Cerebellar cortex (tissue), 1 donor: ENCODE measurements at places on chromosomes 16 and 17.
A peak's percentile ranks its signal among the peaks of the same experiment; 100 is the strongest.

DNA sequence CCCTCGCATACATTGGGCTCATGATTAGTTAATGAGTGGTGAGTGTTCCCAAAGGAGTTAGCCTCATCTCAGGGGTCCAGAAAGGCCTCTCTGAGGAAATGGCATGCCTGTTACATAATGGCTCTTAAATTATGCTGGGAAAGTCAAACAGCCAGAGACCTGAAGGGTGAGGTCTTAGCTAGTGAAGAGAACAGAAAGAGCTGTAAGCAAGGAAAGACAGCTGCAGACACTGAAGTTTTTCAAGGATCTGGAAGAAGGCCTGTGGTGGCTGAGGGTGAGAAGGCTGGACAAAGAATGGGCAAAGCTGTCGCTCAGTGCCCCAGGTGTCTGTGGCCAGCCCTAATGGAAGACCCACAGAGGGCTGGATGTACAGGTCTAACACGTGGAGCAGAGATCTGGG is 10.4 kb downstream of the SP2 start:
- no peak for DNase-seq

- DNase-seq, result no peak
Measured at GRCh38 chr17:75542728-75543336, 17.3 kb downstream of the LLGL2 start.

GRCh38 chr17:39485555-39485954 is 24.3 kb downstream of the CDK12 start:
- DNase-seq, result no peak

GRCh38 chr17:40022961-40023541 is 7.8 kb downstream of the CSF3 start:
- DNase-seq, result no peak

DNA sequence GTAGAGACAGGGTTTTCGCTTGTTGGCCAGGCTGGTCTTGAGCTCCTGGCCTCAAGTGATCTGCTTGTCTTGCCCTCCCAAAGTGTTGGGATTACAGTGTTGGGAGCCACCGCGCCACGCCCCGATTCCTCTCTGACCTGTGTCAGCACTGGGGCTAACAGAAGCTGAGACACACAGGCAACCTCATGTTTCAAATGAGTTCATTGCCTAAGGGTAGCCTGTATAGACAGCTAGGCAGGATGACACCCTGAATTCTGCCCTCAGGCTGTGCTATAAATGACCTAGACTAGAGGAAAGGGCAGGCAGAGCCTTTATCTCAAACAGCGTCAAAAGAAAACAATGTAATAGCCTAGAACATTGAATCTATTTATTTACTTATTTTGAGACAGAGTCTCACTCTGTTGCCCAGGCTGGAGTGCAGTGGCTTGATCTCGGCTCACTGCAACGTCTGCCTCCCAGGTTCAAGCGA is 2.3 kb upstream of the CDK3 start:
- DNase-seq, result no peak

DNA sequence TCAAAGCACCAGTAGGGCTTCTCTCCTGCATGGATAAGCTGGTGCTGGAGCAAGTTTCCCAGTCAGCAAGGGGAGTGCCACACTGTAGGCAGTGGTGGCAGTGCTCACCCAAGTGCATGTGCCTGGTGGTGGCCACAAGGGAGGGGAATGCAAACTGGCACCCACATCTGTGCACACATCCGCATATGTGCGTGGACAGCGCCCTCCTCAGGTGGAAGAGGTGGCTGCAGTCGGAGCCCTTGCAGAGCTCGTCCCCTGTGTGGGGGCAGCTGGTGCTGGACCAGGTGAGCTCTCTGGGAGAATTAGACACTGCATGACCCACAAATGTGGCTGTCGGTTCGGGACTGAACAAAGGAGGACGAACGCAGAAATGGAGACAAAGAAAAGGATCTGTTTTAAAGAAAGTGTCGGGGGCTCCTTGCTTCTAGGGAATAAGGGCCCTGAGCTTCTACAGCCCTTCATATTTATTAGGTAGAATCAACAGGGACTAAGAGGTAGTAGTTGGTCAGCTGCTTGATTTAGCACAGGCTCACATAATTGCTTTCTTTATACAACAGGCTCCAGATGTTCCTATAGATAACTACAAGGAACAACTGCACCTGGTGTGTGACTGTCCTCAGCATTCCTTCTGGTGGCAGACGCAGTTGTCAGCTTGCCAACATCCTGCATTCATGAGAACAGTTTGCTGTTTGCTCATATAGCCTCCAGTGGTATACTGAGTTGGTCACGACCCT is 5.3 kb upstream of the ZNF689 start:
- peak; percentile 30 for DNase-seq

DNA sequence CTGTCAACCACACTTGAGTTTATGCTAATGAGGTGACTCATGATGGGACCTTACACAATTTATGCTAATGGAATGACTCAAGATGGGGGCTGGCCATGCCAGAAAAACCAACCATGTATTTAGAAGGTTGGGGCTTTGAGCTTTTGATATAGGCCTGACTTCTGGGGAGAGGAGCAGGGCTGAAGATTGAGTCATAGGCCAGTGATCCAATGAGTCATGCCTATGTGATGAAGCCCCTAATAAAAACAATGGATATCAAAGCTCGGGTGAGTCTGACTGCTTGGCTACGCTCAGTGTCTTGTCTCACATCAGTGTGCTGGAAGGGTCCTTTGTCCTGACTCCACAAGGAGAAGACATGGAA is 7.3 kb downstream of the MFSD6L start:
- DNase-seq, result no peak

- DNase-seq, result no peak
Measured at GRCh38 chr17:50917418-50917743, 51.2 kb upstream of the TOB1 start.

- DNase-seq, result no peak
Measured at GRCh38 chr17:74968361-74968780, 4.2 kb downstream of the HID1 start.

- no peak for DNase-seq
Measured at GRCh38 chr16:58474296-58474695, 25.6 kb upstream of the NDRG4 start.

GRCh38 chr17:34255381-34255732 is 272 bp downstream of the CCL2 start:
- DNase-seq, result no peak

DNA sequence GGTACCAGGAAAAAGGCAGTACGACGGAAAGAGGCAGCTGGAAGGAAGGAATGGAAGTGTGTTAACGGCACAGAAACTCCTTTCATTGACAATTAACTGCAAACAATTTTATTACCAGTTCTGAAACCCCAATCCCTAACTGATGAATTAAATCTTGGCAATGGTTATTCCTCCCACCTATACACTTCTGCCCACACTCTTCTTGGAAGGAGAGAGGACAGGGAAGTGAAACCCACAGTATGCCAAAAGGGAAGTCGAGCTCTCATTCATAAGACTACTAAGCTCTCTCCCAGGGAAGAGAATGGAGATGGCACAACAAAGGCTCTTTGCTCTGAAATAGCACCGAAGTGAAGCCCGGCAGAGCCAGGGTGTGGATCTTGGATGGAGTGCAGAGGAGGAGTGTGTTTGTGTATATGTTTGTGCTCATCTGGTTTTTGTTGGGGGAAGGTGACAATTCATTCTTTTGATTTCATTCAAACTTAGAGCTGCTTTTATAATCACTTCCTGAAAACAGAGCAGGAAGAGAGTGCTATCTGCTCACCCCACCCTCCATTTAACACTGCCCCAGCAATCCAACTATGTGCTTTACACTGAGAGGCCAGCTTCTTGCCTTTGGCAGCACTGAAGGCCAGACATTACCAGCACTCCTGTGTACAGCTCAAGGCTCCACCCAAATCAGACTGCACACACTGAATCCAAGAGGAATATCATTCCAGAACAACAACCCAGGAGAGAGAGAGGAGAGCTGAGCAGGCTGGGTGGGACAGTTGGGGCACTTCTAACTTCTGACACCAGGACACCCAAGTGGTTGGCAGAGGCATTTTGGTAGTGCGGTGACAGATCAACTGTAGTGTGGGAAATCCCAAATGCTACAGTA is 68.7 kb downstream of the HIC1 start:
- DNase-seq, result peak; percentile 49

- peak; percentile 30 for DNase-seq
Measured at GRCh38 chr16:78985716-78986605, 614.6 kb downstream of the MAF start.

DNA sequence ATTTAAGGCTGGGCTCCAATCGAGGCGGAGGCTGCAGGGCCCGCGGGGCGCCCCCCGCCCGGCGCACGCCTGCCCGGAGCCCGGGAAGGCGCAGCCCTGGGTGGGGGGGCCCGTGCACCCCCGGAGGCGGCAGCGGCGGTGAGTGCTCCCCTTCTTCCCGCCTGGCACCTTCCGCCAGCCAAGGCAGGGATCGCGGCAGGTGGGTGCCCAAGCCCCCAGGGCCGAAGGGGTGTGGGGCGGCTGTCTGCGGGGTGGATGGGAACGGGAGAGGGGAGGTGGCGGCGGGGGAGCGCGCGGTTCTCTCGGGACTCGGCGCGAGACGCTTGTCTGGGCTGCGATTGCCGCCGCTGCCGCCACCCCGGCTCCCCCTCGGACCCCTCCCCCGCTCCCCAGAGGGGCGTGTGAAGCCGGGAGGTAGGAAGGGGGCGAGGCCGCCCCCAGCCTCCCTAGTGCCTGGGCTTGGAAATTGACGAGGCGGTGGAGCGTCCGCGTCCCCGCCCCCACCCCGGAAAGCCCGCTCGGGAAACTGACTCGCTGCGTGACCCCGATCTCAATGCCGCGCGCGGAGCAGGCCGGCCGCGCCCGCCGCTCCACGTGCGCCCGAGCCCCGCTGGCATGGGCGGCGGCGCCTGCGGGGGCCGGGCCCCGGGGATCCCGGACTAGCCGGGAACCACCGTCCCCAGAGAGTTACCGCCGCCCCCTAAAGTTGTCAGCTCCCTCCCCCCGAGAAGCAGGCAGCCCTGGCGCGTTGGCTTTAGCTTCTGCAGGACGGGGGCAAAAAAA is 231.5 kb downstream of the MRTFB start:
- peak; percentile 13 for DNase-seq

- no peak for DNase-seq
Measured at GRCh38 chr16:2090481-2090776, 42.6 kb downstream of the TSC2 start.

DNA sequence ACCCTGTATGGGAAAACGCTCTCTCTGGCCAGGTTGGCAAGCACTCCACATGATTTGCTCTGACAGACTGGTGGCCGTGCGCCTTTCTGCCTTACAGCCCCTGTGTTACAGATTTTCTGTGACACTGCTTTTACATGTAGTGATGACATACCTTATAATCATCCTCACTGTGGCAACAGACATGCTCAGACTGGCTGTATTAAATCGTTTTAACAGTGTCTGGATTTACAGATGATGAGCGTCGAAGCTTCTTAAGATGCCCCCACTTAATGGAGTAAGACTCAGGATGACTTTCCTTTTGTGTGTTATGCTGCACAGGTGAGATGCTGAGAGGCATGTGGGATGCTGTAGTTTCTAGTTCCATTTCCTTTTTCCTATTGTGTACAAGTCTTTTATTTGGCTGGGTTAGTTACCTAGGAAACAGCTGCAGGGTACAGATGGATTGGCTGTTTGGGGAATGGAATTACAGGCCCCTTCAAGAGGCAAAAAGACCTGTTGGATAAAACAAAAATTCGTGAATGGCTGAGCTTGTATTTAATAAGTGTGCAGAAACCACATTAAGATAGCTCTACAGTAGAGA is 20.9 kb upstream of the VWA3A start:
- peak; percentile 8 for DNase-seq

- no peak for DNase-seq
Measured at GRCh38 chr16:56564793-56565477, at the start of gene MT4. Gene MT4 (plus strand): TSS chr16:56565073. CDS start chr16:56565129, 56 bp downstream.

DNA sequence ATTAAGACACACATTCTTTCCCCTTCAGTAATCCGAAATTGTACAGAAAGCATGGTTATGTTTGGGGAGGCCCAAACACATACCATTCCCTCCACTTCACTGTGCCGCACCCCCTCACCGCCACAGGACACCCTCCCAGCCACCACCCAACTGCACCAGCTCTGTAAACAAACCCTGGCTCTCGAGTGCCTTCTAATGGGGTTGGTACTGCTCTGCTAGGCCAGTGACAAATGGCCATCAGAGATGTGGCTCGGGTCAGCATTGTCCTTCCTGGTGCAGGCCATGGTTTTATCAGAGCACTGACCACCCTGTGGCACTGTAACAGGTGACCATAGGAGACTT is 24.0 kb upstream of the SREBF1 start:
- DNase-seq, result no peak

GRCh38 chr17:17091856-17092756 is 49.8 kb downstream of the MPRIP start:
- DNase-seq, result no peak

- DNase-seq, result no peak
Measured at GRCh38 chr17:73749928-73750605, 105.8 kb upstream of the SDK2 start.

GRCh38 chr17:15291674-15292361 is 26.7 kb upstream of the PMP22 start:
- DNase-seq, result no peak

DNA sequence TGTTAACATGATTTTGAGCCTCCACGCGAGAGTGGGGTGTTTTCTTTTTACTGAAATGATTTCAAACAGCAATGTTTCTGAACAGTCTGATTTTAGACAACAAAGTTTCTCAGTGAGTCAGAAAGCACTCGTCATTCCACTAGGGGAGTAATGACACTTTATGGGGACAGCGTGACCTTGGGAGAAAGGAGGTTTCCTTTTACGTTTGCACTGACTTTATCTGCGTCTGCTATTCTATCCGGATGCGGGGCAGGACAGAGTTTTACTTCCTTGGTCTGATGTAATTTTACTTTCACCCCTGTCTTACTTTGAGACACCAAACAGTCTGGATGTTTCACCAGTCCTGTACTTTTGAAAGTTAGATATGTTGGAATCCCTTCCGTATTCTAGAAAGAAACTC is 20.7 kb downstream of the SLC47A1 start:
- DNase-seq, result no peak

DNA sequence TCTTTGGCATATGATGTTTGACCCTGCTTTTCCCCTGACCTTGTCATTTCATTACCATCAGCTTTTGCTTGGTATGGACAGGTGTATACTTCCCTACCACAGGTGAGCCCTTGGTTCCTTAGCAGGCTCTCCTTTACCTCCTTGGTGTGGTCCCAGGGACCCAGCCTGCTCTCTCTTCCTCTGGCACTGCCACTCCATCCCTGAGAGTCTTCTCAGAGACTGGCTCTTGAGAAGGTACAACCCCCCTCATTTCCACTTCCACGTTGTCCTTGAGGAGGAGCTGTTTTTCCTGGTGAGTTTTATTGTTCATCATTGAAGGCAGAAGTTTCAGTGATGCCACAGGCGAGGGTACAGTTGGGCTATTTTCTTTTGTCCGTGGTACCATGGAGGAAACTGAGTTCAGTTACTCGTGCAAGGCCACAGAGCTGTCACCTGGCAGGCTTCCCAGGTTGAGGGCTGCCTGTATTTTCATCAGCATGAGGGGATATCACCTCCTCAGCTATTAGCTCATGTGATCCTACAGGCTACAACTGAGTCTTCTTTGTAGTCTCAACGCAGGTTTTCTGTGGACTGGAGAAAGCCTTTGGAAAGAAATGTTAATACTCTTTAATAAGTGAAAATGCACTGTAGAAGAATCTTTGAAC is 52.3 kb downstream of the MSI2 start:
- no peak for DNase-seq

- peak; percentile 47 for DNase-seq
Measured at GRCh38 chr16:10906914-10907756, 30.1 kb downstream of the CIITA start.

- peak; percentile 90 for DNase-seq
Measured at GRCh38 chr17:32240750-32241149, 24.9 kb upstream of the RHBDL3 start.
